ENCODE measurements at places on chromosomes 2 and 18.

- H3K27me3 ChIP-seq, result no peaks in the 10 kb centered on the region
- DNase-seq, result no peak
- H3K4me1 ChIP-seq, result no peaks in the 10 kb centered on the region
- no peaks in the 10 kb centered on the region for H3K36me3 ChIP-seq
Measured at GRCh38 chr2:209519271-209519670, 95.4 kb downstream of the MAP2 start.

DNA sequence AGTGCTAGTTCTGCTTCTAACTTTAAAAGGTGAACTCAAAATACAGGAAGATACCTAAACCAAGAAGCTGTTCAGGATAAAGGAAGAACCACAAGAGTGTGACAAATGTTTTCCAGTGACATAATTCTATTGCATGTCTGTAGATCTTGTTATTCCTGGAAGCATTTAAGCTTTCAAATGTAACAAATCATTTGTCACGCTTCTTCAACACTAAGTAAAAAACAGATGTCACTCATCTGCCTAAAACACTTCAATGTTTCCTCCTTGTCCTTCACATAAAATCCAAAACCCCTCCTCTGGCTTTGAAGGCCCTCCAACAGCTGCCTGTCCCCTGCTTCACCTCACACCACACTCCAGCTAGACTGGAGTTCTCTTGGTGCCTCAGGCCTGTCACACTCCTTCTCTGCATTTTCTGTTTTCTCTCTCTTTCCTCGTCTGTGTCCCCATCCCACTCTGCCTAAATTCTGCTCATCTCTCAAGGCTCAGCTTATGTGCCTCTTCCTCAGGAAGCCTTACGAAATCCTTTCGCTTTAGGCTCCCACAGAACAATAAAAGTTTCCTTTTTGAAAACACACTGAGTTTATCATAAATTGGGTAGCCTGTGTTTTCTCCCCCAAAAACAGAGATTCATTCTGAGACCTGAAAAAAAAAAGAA lies 6.4 kb upstream of the CLEC4F start:
- no peak for DNase-seq
- no peak overlapping the region for H3K4me3 ChIP-seq
- no peak overlapping the region for H3K27ac ChIP-seq
- no peaks in the 10 kb centered on the region for H3K36me3 ChIP-seq
- H3K27me3 ChIP-seq, result no peaks in the 10 kb centered on the region

- H3K27me3 ChIP-seq, result no peaks in the 10 kb centered on the region
- H3K36me3 ChIP-seq, result no peaks in the 10 kb centered on the region
- H3K4me3 ChIP-seq, result no peak overlapping the region
Measured at GRCh38 chr18:43825768-43826167, 548.5 kb upstream of the SYT4 start.

- no peak for DNase-seq
- no peak overlapping the region for H3K27ac ChIP-seq
- no peaks in the 10 kb centered on the region for H3K36me3 ChIP-seq
- H3K4me3 ChIP-seq, result no peak overlapping the region
Measured at GRCh38 chr2:50777954-50778353, 254.0 kb downstream of the NRXN1 start.
